Suprapubic skin (tissue), 4 donors: ENCODE measurements at places on chromosomes 3 and 15.

DNA sequence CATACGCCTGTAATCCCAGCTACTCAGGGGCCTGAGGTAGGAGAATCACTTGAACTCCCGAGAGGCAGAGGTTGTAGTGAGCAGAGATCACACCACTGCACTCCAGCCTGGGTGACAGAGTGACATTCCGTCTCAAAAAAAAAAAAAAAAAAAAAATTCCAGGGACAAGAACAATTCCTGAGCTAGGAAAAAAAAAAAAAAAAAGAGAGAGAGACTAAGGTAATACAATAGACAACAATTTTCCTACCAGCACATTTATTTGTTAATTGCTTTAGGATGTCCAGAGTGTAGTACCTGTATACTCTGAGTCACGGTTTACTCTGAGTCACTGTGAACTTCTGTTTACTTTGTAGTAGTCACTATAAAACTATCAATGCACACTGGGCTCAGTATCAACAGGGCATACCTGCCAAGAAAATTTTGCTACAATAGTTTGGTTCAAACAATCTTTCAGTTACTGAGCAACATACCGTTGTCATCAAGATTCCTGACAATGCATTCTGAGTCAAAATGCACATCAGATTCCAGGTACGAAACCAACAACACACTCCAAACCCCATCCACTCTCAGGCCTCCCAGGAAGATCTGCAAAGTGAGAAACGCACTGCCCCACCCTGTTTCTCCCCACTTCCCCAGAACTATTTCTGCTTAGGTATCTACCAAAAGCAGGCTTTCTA lies 28.3 kb downstream of the IGF2BP2 start:
- no peak for DNase-seq

DNA sequence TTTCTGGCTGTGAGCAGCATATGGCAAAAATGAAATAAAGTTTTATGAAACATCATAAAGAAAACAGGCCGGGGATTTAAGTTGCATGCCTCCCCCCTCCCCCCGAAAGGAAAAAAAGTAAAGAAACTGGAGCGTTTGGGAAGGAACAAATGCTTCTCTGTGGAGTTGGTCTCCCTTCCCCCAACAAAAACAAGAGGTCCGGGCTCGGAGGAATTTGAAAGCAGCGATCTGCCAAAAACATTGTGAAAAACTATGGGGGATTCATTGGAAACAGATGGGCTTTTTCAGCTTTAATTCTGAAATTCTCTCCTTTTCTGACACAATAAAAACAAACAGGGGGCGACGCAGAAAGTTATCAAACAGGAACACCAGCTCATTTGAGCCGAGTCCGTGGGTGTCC lies 17.0 kb downstream of the RGMA start:
- DNase-seq, result no peak

- DNase-seq, result no peak
These were observed 46.2 kb downstream of the DENND6A start for GRCh38 chr3:57646723-57647122.

DNA sequence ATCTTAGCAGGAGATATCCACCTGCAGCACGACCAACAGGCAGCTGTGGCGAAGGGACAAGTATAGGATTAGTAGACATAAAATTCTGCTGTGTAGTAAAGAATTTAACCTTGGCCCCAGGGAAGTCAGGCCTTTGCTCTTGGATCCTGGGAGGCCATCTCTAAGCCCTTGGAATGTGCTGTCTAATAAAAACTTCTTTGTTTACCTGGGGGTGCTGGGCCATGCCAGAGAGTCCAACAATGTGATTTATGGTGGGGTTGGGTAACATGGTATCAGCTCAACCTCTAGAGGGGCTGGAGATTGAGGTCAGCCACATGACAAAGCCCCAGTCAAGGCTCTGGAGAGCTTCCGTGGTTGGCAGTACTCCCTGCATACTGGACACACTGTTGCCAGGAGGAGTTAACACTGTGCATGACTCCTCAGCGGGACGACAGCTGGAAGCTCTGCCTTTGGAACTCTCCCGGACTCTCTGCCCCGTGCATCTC lies 52.4 kb downstream of the HEG1 start:
- no peak for DNase-seq

- no peak for DNase-seq
These were observed 151.4 kb downstream of the DNAJB8 start for GRCh38 chr3:128315313-128315712.

- no peak for DNase-seq
These were observed 660.9 kb upstream of the NAALADL2 start for GRCh38 chr3:174198199-174198598.
